ENCODE measurements at places on chromosomes 2 and 18.

GRCh38 chr2:237059155-237059875 is 26.4 kb upstream of the COPS8 start:
- DNase-seq, result no peak

- no peak for DNase-seq
Observed at GRCh38 chr2:117952701-117953100, 61.2 kb downstream of the CCDC93 start.

GRCh38 chr18:13375302-13376255 is 157.0 kb downstream of the LDLRAD4 start:
- DNase-seq, result peak; percentile 69

DNA sequence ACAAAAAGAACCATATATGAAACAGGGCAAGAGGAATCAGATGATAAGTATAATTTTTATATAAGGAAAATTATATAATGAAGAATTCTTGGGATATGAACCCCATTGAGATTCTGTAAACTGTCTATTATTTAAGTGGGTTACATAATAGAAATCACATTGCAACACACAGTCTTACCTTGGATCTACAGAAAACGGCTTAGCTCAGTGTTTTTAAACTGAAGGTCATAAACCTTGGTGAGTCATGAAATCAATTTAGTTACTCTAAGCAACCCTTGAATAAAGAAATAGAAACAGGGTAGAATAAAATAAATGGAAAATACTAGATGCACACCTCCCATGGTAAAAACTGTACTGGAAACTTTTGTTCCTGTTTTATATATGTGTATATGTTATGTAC is 50.7 kb downstream of the METTL8 start:
- DNase-seq, result no peak

DNA sequence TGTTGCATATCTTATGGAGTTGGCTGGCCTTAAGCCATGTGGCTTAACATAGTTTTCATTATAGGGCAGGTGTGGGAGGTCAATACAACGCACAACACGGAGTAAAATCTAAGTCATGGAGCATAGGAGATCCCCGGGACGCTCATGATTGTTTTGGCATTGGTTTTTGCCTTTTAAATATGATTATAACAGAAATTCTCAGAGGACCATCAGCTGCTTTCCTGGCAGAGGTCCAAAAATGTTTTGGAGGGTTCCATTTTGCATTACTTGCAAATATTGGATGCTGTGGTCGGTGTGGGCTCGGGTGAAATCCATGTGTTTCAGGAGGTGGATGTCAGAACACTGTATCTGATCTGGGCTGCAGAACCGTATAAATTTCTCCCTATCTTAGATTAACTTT is 3.4 kb downstream of the NCOA1 start:
- no peak for DNase-seq
